Stimulated activated CD8-positive, alpha-beta memory T cell treated with anti-CD3 and anti-CD28 coated beads, Interleukin-7, amount 100 ng/mL, for 48 hours (primary cell): ENCODE measurements at places on chromosomes 12 and 14.

- DNase-seq, result no peak
These were observed 255.9 kb downstream of the KCNC2 start for GRCh38 chr12:74953697-74954096.

- no peak for DNase-seq
These were observed 307.3 kb downstream of the CEP128 start for GRCh38 chr14:80634106-80634758.

GRCh38 chr12:85798122-85798521 lies 38.1 kb downstream of the RASSF9 start:
- DNase-seq, result no peak

DNA sequence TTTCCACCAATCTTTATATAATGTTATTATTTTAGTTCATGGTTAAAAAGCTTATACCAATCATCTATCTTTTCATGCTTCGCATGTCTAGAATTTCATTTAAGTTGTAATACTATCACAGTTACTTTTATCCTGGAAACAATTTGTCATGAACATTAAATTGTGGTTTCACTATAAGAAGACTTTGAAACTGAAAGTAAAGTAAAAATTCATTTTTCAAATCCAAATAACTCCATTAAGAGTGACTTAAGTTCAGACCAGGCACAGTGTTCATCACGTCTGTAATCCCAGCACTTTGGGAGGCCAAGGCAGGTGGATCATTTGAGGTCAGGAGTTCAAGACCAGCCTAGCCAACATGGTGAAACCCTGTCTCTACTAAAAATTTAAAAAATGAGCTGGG lies 12.4 kb downstream of the ESR2 start:
- DNase-seq, result no peak

GRCh38 chr12:131311764-131312163 lies 358.1 kb downstream of the ADGRD1 start:
- no peak for DNase-seq
